NCI-H524 treated with DMSO at 0.1 percent for 48 hours (cell line): ENCODE measurements at places on chromosomes 5 and 9.

DNA sequence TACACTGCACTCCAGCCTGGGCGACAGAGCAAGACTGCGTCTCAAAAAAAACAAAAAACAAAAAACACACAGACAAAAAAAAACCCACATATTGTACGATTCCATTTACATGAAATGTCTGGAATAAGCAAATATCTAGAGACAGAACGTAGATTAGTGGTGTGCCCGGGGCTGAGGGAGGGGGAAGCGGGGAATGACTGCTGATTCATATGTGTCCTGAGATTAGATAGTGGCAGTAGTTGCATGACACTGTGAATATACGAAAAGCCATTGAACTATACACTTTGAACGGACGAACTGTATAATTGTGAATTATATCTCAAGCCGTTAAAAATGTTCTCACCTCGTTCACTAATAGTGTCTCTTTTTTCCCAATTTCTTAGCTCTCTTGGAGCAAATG lies 23.9 kb downstream of the FGF1 start:
- DNase-seq, result no peak

GRCh38 chr5:144742361-144742760 lies 571.7 kb downstream of the KCTD16 start:
- no peak for DNase-seq

GRCh38 chr9:111902391-111903139 lies 6.0 kb downstream of the UGCG start:
- DNase-seq, result no peak

GRCh38 chr5:75690669-75691068 lies 26.6 kb downstream of the POC5 start:
- DNase-seq, result no peak

GRCh38 chr5:73066466-73066865 lies 53.9 kb upstream of the TMEM171 start:
- no peak for DNase-seq

DNA sequence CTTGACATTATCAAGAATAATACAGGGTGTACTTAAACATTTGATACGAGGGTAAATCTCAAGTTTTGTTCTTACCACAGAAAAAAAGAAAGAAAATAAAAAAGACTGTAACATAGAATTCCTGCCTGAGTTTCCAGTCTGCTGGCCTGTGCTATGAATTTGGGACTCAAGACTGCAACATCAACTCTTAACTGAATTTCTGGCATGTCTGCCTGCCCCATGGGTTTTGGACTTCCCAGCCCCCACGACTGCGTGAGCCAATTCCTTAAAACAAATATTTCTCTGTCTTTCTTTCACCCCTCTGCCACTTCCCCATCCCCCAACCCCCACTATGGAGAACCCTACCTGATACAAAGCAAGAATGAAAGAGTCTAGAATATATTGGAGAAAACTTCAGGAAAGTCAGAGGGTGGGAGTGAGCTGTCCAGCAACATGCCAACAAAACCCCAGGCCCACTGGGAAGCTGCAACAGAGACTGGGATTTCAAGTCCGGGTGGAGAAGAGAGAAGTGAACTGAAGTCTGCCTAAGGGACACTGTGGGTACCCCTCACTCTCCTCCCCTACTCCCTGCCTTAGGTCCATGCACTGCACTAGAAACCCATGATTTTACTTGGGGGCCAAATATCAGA lies 43.0 kb downstream of the MARCHF3 start:
- DNase-seq, result no peak

- no peak for DNase-seq
Measured at GRCh38 chr5:65840071-65840470, 86.3 kb upstream of the ERBIN start.

DNA sequence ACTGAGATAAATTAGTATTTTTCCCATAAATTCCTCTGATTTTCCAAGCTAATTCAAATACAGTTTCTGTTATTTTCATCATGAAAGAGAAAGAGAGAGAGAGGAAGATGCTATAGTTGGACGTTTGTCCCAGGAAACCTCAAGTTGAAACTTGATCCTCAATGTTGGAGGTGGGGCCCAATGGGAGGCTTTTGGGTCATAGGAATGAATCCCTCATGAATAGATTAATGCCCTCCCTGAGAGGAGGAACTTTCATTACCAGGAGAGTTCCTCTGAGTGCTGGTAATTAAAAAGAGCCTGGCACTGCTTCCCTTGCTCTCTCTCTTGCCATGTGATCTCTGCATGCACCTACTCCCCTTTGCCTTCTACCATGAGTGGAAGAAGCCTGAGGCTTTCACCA lies 189.9 kb upstream of the SMC2 start:
- no peak for DNase-seq

DNA sequence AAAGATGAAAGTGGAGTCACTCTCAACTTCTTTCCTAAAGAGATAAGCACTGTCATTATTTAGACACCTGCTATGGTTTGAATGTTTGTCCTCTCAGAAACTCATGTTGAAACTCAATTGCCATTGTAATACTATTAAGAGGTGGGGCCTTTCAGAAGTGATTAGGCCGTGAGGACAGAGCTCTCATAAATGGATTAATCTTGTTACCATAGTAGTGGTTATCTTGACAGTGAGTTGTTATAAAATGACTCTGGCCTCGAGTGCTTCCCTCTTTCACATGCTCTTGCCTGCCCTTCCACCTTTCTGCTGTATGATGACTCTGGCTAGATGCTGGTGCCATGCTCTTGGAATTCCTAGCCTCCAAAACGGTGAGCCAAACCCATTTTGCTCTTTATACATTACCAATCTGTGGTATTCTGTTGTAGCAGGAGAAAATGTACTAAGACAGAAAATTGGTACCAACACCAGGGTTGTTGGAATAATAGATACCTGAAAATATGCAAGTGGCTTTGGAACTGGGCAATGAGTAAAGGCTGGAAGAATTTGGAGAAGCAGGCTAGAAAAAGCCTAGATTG lies 38.0 kb downstream of the GDA start:
- DNase-seq, result peak; percentile 44

DNA sequence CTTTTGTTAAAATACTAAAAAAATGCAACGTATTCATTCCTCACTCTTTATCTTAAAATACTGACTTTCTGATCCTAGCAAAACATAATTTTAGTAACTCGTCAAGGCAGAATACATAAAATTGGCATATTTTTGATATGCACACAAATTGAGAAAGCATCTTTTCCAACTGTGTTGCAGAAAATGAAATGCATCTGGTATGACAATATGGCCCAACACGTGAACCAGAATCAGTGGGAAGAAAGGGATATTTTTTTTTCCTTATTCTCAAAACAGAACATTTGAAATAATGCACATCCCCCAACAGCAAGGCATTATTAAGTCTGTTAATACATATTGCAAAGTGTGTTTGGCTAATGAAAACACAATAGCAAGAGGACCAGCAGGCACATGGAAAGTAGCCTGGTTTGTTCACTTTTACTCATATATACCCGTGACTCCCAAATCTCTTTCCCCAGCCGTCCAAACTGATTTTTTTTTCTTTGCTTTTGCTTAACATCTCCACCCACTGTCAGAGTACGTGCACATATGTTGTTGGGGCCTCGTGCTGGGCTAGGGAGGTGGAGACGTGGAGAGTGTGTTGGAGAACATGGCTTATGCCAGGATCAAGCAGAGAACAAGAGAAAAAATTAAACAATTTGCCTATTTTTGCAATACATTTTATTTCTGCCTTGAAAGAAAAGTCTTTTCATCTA lies 4.3 kb downstream of the MCTP1 start:
- no peak for DNase-seq

DNA sequence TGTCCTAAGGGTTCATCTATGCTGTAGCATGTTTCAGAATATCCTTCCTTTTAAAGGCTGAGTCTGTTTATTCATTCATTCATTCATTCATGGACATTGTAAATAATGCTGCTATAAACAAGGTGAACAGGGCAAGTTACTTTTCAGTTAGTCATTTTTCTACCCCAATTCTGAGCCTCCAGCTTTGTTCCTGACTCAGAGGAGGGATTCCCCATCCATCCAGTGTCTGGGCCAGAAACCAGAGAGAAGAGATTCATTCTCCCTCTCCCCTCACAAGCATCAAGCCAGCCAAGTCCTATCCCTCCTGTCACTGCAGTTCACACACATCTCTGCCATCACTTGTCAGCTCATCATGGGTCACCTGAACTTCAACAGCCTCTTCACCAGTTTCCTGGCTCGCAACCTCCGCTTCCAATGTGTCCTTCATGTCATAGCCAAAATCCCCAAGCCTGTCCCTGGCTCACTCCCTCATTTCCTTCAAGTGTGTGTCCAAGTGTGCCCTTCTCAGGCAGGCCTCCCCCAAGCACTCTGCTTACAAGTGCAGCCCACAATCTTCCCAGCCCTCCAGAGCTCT lies 203.0 kb downstream of the TTLL11 start:
- DNase-seq, result no peak

DNA sequence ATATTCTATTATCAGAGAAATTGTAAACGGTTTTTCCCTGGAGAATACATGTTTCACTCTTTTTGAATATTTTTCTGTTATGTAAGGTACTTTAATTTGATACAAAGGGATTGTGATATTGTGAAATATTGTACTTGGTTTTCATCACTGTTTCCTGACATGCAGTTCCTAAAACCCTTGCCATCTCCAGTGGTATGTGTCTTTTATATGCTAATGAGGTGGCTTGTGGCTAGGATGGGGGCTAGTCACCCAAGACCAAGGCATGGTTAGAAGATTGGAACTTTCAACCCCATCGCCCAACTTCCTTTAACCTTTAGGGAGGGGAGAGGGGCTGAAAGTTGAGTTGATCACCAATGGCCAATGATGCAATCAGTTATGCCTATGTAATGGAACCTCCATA lies 160.6 kb downstream of the TAF11L14 start:
- DNase-seq, result no peak
